Foreskin keratinocyte (primary cell): ENCODE measurements at places on chromosomes 3 and 15.

DNA sequence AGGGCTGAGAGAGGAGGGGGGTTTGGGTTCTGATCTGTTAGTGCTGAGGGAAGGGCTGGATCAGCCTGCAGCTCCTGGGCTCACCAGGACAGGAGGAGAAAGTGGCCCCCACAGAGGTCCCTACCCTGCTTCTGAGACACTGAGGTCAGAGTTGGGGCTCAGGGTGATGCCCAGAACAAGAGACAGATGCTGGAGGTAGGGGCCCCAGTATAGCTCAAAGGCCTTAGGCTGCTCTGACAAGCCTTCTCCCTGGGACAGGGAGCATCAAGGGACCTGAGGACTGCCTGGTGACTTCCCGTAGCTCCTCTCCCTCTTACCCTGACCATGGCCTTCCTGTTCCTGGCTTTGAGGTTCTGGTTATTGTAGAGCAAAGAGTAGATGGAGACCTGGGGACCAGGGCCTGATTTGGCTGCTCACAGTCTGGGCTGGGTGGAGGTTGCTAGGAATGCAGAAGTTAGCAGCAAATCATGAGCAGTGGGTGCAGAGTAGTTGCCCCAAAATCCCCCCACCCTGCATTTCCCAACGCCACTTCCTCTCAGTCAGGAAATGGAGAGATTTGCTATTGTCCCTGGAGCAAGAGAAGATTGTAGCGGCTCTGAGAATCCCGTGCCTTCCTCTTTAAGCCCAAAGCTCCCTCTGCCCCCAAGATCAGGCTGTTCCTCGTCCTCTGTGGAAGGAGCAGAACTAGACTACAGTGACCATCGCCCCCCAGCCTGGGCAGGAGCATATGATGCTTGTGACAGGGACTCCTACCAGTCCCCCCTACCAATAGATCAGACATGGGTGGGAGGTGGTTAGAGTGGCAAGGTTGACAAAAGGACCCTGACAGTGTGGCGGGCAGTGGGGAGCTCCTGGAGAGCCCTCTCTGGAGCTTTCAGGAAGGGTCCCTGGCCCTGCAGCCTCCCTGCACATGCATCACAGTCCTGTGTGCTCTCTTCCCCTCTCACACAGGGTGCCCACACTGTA is 47.4 kb upstream of the SEC22A start:
- DNase-seq, result no peak

- DNase-seq, result no peak
Measured at GRCh38 chr15:42727750-42728381, 9.1 kb downstream of the CDAN1 start.

GRCh38 chr15:25717457-25718168 is 145.5 kb downstream of the ATP10A start:
- DNase-seq, result no peak

DNA sequence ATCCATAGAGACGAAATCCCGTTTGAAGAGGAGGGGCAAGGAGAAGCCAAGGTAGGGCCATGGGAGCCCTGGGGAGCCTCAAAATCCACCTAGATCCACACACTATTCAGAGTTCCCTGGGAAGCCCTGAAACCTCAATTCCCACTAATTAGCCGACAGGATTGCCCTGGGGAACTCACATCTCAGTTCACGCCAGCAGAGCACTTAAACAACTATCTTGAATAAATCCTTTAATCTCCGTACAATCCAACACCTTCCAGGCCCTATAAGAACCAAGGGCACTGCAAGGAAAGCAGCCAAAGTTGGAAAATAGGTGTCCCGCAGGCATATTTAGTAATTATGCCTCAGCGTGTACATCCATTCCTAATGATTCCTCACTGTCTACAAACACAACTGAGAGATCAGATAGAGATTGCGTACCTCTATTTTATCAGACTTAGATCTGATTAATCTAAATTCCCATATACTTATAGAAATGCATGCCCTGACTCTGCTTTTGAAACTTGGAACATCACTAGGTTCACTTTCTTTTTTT is 25.6 kb upstream of the EIF4A2 start:
- peak; percentile 60 for DNase-seq

DNA sequence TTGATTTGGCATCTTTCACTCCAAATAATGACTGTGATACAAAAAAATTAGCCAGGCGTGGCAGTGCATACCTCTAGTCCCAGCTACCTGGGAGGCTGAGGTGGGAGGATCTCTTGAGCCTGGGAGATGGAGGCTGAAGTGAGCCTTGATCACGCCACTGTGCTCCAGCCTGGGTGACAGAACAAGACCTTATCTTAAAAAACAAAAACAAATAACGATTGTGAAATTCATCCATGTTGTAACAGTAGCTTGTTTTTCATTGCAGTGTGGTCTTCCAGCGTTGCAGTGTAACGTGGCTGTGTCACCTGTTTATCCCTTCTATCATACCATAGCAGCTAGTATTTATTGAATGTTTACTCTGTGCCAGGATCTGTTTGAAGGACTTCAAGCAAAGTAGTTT is 120.9 kb downstream of the ITPR1 start:
- no peak for DNase-seq

GRCh38 chr3:128016502-128016901 is 35.7 kb upstream of the SEC61A1 start:
- no peak for DNase-seq

- no peak for DNase-seq
Measured at GRCh38 chr15:78178064-78178463, 28.9 kb downstream of the IDH3A start.

GRCh38 chr3:102484363-102484762 is 49.5 kb downstream of the ZPLD1 start:
- no peak for DNase-seq

DNA sequence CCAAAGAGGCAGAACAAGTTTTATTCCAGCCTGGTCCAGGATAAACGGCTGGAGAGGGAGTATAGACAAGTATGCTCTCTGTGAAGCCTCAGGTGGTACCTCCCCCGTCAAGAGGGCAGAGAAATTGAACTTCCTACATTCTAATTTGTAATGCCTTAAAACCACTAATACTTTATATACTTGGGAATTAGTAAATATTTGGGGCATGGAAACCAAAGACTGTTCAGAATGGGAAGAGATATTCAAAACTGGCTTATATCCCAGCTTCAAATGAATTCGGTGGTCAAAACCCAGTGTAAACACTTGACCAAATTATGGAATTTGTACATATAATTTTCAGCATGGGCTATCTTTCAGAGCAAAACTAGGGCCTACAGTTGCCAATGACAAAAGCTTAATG is 122.6 kb downstream of the FBN1 start:
- no peak for DNase-seq

DNA sequence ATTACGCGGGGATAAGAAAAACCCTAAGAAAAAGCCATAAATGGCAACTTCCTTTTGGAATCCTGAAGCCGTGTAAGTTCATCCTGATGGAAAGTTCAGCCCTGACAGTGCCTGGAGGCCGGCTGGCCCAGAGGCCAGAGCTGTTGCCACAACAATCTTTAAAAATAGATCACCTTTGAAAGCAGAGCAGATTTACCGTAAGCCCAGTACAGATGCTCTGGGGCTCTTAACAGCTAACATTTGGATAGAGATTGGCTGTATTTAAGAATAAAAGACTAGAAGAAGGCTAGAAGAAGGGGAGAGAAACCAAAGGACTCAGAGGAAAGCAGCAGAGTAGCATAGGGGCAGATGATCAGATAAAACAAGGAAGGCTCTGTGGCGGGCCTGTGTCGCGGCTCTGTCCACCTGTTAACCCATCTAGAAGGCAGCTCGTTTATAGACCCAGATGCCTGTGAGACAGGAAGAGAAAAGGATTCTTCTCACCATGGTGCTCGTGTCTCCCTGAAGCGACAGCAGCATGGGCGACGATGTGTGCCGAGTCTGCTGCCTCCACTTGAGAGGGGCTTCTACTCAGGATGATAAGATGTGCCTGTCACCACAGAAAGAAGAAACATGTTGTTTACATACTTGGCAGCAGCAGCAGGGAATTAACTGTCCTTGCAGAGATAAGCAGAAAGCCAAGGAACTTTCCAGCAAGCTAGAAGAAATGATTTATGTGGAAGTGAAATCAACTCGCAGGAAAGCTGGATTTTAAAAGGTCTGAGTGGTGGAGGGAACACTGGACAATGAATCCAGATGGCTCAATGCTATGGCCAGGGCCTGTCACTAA is 69.9 kb downstream of the SYNM start:
- no peak for DNase-seq

GRCh38 chr3:195441992-195442572 is 738 bp downstream of the ACAP2 start:
- peak; percentile 7 for DNase-seq

GRCh38 chr15:45150997-45151396 is 21.2 kb downstream of the DUOX1 start:
- DNase-seq, result no peak

DNA sequence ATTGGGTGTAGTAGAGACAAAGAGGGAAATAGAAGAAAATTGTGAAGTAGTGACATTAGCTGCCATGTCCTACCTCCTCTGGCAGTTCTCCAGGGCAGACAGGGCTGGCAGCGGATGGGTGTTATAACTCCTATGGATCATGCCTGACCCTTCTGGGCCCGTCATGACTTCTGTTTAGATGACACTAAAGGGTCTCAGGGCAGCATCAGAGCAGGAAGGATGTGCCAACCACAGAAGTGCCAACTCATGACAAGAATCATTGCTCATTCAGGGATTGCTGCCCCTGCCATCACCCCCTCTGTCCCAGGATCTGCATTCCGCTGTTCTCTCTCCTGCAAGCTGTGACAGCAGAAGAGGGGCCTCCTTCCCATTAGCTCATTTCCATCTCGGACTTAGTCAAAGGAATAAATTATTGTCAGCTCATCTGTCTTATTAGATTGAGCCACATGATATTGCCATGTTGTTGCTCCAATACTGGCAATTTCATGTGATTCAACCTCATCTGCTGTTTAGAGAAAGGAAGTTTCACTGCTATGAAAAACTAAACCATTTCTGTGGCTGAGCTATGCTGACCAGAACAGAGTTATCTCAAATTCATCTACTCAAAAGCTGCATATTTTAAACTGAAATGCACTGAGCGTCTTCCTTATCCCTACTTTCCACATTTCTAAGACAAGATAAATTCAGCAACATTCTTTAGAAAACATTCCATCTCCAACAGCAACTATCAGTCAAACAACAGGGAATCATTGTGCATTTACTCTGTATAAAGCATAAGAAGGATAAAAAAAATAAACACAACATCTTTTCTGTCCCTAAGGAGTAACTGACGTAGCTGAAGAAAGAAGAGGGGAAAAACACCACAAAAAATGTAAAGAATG is 271.6 kb downstream of the FHIT start:
- DNase-seq, result no peak

GRCh38 chr3:104190681-104191080 is 1176.0 kb upstream of the ALCAM start:
- DNase-seq, result no peak

DNA sequence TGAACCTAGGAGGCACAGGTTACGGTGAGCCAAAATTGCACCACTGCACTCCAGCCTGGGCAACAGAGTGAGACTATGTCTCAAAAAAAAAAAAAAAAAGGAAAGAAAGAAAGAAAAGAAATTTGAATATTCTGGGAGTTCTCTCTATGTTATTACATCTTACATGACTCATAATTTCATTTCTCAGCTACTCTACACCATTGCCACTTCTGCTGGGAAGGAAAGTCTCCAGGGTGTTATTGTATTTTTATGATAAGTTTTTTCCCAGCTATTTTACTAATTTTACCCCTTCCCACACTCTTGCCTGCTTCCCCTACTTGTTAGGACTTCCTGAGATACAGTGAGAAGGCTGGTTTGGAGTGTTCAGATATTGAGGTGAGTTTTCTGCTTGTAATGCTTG is 69.7 kb upstream of the UMPS start:
- DNase-seq, result no peak

- DNase-seq, result no peak
Measured at GRCh38 chr3:32422943-32423342, 31.3 kb downstream of the CMTM7 start.

- DNase-seq, result no peak
Measured at GRCh38 chr15:75721480-75721922, 8.9 kb upstream of the CSPG4 start.

GRCh38 chr3:74787011-74787410 is 172.6 kb upstream of the CNTN3 start:
- no peak for DNase-seq
